MM.1S (cell line): ENCODE measurements at places on chromosomes 6 and 20.

GRCh38 chr20:4230651-4231050 is 215.3 kb upstream of the RNF24 start:
- DNase-seq = no peak
- H3K27ac ChIP-seq = no peak overlapping the region
- H3K4me1 ChIP-seq = no peaks in the 10 kb centered on the region
- no peaks in the 10 kb centered on the region for H3K36me3 ChIP-seq
- H3K4me3 ChIP-seq = no peak overlapping the region

DNA sequence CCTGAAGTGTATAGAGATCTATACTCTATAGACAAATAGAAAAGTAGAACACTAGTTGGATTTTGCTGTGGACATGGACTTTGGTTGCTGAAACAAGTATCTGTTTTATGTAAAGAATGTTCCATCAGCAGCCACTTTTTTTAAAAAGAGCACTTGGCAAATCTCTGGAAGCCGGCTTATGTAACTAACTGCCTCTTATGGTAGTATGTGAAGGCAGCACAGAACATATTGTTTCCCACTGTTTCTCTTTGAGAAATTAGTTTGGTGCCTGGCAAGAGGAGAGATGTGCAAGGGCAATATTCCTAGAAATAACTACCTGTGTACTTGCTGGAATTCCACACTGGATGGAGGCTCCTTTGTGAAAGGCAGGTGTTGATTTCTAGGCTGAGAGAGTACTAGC is 242.3 kb upstream of the PREP start:
- H3K27ac ChIP-seq = no peak overlapping the region
- H3K4me1 ChIP-seq = no peaks in the 10 kb centered on the region
- DNase-seq = no peak
- no peaks in the 10 kb centered on the region for H3K27me3 ChIP-seq

DNA sequence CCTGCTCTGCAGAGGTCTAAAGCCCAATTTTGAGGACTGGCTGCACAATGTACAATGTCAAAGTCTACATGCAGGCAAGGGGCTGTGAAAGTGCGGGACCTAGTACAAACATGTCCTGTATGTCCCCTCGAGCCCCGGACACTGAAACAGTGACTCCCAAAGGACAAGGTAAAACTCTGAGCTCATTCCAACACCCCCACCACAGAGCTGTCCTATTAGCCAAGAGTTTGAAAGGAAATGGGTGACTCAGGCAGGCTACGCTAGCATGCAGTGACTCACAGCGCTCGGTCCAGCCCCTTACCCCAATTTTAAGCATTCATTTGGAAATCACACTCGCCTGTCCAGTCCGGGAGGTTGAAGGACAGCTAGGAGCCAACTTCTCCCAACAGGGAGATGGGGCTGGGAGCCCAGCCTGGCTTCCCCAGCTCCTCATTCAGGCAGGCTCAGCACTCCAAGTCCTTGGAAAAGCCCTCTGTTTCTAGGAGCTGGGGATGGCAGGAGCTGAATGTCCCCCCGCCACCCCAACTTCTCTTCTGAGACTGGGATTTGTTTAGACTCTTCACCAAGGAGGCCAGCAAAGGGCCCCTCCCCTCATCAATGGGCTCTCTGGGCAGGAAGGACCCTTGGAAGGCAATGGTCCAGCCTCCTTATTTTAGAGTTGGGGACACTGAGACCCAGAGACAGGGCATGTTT is 3.9 kb downstream of the SDC4 start:
- peaks cover 22% of the 10 kb centered on the region for H3K4me1 ChIP-seq
- peaks cover 8% of the 10 kb centered on the region; the same call in 1 of the 2 replicates for H3K27me3 ChIP-seq
- H3K4me3 ChIP-seq = no peak overlapping the region
- H3K36me3 ChIP-seq = no peaks in the 10 kb centered on the region

DNA sequence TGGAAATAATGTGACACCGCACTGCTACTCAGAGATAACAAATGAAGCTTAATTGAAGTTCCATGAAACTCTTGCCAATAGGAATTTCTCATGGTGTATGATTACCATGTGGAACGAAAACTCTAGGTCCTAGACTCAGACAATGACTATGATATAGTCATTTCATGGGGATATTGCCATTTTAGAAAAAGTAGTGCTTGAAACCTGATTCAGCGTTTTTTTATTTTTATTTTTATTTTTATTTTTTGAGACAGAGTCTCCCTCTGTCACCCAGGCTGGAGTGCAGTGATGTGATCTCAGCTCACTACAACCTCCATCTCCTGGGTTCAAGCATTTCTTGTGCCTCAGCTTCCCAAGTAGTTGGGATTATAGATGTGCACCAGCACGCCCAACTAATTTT is 253.9 kb downstream of the FARS2 start:
- H3K27ac ChIP-seq = no peak overlapping the region
- DNase-seq = no peak
- no peak overlapping the region for H3K4me3 ChIP-seq
- H3K4me1 ChIP-seq = 0 out of 2 replicates have a peak, but pooled peaks cover 8% of the 10 kb centered on the region
- H3K27me3 ChIP-seq = no peaks in the 10 kb centered on the region

DNA sequence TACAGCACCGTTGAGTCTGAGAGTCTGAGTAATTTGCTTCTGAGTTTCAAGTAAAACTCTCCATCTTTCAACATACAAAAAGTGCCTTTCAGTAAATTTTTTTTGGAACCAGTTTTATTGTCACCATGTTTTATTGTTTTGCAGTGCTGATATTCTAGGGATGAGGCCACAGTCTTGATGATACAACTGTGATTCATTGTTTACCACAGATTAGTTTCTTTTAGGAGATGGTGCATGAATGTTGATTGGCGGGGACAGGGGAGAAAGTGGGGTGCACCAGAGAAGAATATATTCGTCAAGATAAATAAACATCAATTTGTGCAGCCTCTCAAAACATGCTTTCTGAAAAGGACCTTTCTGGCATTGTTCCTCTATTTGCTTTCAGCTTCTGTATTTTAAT is 109.0 kb downstream of the MCHR2 start:
- no peaks in the 10 kb centered on the region for H3K27me3 ChIP-seq
- H3K4me3 ChIP-seq = no peak overlapping the region
- no peak overlapping the region for H3K27ac ChIP-seq
- no peaks in the 10 kb centered on the region for H3K4me1 ChIP-seq

GRCh38 chr6:15526212-15526701 is 136.6 kb downstream of the DTNBP1 start:
- H3K4me1 ChIP-seq = no peaks in the 10 kb centered on the region
- no peak overlapping the region for H3K27ac ChIP-seq
- no peak for DNase-seq

- no peak overlapping the region for H3K4me3 ChIP-seq
- DNase-seq = no peak
- no peak overlapping the region for H3K27ac ChIP-seq
- H3K4me1 ChIP-seq = 0 out of 2 replicates have a peak, but pooled peaks cover 9% of the 10 kb centered on the region
Observed at GRCh38 chr6:499617-500016, 108.1 kb downstream of the IRF4 start.

GRCh38 chr6:12198851-12199250 is 91.3 kb upstream of the EDN1 start:
- H3K4me3 ChIP-seq = no peak overlapping the region
- H3K27ac ChIP-seq = no peak overlapping the region
- DNase-seq = no peak
- no peaks in the 10 kb centered on the region for H3K27me3 ChIP-seq

DNA sequence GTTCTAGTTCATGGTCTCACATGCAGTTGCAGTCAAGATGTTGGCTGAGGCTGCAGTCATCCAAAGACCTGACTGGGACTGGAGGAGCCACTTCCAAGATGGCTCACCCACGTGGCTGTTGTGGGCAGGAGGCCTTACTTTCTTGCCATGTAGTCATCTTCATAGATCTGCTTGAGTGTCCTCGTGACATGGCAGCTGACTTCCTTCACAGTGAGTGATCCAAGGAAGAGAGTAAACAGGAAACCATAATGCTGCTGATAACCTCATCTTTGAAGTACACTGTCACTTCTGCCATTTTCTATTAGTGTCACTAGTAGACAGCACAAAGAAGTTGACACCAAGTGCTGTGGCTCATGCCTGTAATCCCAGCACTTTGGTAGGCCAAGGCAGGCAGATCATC is 40.1 kb upstream of the AKIRIN2 start:
- no peaks in the 10 kb centered on the region for H3K27me3 ChIP-seq
- DNase-seq = no peak
- H3K27ac ChIP-seq = no peak overlapping the region
- no peak overlapping the region for H3K4me3 ChIP-seq
- H3K4me1 ChIP-seq = peaks cover 4% of the 10 kb centered on the region; the same call in 1 of the 2 replicates
